ENCODE measurements at places on chromosomes 7 and 10. TPM values are rescaled to one million over a fixed set of nuclear protein-coding genes. Genes with fewer than 3 reads are reported as not detected.

- DNase-seq = peak; percentile 50
Measured at GRCh38 chr10:15571575-15571974, 148.1 kb downstream of the ITGA8 start.

DNA sequence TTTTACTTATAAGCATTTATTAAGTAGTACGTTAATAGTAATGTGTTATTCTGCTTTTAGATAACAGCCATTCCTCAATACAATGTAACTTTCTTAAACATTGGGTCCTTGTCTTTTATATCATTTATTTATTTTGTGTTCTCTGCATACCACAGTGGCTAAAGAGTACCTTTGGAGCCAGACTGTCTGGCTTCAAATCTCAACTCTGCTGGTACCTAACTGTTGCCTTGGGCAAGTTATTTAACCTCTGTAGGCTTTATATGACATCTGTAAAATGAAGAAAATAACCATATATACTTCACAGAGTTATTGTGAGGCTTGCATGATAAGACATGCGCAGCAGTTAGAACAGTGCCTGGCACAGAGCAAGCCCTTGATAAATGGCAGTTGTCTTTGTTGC lies 397.6 kb downstream of the MDFIC start:
- no peak for DNase-seq

DNA sequence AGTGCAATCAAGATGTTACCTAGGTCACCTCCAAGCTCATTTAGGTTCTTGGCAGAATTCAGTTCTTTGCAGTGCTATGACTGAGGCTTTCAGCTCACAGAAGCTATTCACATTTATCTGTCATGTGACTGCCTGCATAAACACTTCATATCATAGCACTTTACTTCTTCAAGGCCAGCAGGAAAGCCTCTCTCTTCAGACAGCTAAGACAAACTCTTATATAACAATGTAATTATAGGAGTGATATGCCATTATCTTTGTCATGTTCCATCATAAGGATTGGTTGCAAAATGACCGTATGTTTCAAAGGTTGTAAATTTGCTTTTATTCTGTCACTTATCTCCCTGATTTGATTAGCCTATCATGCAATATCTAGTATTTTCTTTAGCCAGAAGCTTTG lies 78.8 kb upstream of the TMEM196 start:
- DNase-seq = no peak

GRCh38 chr10:22325272-22326144 lies 4.6 kb downstream of the BMI1 start:
- no peak for DNase-seq

DNA sequence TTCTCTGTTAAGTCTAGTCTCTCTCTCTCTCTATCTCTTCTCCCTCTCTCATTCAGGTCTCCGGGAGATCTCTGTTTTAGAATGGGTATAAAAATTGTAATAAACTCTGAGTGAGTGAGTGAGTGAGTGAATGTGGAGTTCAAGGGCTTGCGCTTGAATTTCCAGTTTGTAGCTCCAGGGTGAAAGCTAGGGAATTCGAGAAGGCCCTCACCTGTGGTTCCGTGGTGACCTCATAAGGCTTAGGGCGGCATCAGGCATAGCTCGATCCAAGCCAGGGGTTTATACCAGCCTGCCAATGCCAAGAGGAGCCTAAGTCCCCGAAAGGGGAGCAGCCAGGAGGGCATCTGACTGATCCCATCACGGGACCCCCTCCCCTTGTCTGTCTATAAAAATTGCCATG lies 456 bp downstream of the AKR1B15 start:
- DNase-seq = no peak

DNA sequence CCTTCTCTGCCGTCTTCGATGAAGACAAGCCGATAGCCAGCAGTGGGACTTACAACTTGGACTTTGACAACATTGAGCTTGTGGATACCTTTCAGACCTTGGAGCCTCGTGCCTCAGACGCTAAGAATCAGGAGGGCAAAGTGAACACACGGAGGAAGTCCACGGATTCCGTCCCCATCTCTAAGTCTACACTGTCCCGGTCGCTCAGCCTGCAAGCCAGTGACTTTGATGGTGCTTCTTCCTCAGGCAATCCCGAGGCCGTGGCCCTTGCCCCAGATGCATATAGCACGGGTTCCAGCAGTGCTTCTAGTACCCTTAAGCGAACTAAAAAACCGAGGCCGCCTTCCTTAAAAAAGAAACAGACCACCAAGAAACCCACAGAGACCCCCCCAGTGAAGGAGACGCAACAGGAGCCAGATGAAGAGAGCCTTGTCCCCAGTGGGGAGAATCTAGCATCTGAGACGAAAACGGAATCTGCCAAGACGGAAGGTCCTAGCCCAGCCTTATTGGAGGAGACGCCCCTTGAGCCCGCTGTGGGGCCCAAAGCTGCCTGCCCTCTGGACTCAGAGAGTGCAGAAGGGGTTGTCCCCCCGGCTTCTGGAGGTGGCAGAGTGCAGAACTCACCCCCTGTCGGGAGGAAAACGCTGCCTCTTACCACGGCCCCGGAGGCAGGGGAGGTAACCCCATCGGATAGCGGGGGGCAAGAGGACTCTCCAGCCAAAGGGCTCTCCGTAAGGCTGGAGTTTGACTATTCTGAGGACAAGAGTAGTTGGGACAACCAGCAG lies 60.4 kb upstream of the BTBD16 start:
- no peak for DNase-seq

GRCh38 chr10:120098232-120098930 lies 205.9 kb downstream of the SEC23IP start:
- no peak for DNase-seq

DNA sequence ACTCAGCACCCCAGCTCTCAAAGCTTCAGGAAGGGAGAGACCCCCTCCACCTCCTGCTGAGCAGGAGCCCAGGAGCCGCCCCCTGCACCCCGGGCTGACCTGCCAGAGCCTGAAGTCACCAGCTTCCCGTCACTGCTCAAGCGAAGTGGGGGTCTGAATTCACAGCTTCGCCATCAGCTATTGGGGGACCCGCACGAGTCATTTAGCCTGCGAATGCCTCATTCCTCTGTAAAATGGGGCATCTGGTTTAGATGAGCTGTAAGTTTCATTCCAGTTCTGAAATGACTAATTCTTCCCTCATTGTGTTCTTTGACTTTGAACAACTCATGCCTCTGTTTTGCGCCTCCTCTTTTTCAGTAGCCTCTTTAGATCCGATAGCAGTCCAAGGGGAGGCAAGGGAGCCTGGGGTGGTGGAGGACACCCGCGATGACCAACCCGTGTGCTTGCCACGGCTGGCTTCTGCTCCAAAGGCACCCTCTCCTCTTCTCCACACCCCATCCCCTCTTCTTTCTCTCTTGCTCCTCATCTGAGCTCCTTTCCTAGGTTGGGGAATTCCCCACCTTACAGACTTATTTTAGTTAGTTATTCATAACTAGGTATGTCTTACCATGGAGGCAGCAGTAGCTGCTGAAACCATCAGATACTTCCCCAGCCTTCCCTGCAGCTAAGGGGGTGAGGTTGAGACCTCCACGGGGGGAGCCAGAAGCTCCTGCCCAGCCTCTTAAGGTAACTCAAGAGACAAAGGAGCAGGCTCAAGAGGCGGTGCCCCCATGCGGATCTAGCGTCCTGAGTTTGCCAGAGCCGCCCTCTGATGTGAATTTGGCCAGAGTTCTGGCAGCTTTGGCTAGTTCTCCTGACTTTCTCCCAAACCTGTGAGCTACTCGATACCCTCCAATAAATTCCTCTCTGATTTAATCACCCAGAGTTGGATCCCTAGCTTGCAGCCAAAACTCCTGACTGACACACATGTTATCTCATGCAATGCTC lies 47.7 kb downstream of the RBM17 start:
- DNase-seq = no peak

DNA sequence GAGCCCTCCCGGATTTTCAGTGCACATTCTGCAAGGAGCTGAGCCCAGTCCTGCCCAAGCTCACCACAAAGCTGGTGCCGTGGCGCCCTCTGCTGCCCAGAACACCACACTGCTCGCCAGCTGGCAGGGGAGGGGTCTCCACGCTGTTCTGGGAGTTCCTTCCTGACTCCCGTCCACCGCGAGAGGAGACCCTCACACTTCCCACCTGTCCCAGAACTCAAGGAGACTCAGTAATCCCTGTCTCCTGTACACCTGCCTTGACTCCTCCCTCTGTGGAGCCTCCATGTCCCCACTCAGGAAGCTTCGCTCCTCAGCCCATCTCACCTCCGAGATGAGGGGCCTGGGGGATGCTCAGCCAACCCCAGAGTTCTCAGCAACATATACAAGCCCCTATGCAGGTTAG lies 11.3 kb downstream of the C10orf105 start:
- DNase-seq = no peak

- DNase-seq = no peak
Measured at GRCh38 chr7:84294847-84295455, 100.4 kb upstream of the SEMA3A start.

DNA sequence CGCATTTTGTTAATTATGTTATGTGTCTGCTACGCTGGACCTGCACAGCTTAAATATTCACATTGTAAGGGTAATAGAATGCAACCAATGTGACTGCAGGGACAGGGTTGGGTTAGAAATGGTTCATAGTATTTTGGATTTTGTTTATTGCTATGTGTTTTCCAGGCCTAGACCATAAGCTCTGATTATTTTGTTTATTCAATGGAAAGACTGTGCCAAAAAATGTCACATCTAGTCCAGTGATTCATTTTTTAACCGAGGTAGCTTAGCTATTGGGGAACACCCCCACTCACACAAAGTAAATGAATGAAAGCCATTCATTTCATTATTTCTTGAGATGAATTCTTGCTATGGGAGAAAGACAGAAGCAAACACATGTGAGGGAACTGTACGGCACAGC lies 516.5 kb upstream of the ANKRD30A start:
- no peak for DNase-seq

- no peak for DNase-seq
Measured at GRCh38 chr7:29975561-29975960, 14.0 kb downstream of the SCRN1 start.

GRCh38 chr10:77756319-77757232 lies 119.0 kb upstream of the KCNMA1 start:
- DNase-seq = peak; percentile 35

DNA sequence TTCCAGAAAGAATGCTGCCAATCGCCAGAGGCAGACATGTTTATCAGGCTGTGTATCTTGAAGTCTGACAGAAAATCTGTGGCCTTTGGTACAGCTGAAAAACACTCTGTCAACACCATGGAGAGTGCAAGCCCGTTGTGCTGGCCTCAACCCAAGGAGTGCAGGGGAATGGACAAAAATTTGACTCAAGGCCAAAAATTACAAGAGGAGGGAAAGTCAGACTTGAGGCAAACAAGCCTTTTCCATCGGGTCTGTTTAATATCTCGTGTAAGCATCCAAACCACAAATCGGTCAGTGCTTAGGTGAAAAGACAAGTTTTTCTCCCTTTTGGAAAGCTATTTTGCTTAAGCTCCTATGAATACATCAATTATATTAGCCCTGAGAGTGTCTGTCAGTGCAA lies 305.3 kb upstream of the NFE2L3 start:
- peak; percentile 55 for DNase-seq

GRCh38 chr10:104577861-104578521 lies 63.1 kb upstream of the SORCS3 start:
- no peak for DNase-seq

- DNase-seq = no peak
Measured at GRCh38 chr10:79058899-79059841, 9.6 kb upstream of the ZMIZ1 start.

DNA sequence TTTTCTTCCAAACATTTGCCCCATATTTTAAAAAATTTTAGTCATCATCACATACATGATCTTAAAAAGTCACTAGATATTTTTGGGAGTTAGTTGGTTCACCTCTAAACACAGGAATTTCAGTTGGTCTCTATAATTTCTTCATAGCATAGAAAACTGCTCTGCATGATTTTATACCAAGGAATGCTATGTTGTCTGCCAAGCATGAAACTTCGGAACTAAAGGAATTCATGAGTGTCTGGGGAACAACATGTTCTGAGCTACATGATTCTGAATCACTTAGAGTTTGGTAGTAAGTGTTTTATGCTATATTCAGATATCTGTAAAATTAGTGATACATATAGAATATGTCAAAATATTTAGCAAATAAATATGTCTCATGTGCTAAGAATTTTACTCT lies 957.8 kb downstream of the GATA3 start:
- DNase-seq = no peak

DNA sequence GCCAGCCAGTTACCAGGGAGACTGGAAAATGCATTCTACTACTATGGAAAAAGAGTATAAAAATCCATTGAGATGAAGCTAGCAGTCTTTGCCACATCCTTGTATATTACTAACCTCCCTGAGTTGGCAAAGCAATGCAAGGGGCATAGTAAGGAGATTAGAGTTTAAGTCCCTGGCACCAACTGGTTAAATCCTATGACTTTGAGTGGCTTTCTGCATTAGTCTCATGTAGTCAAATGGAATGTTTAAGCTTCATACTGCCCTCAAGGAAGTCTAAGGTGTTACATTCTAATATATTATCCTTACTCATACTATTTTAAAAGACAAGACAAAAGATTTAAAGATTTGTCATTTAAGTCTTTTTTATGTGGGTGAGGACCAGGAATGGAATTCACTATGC lies 110.1 kb downstream of the INHBA start:
- DNase-seq = no peak

GRCh38 chr7:103560136-103560535 lies 114.1 kb upstream of the SLC26A5 start:
- no peak for DNase-seq

DNA sequence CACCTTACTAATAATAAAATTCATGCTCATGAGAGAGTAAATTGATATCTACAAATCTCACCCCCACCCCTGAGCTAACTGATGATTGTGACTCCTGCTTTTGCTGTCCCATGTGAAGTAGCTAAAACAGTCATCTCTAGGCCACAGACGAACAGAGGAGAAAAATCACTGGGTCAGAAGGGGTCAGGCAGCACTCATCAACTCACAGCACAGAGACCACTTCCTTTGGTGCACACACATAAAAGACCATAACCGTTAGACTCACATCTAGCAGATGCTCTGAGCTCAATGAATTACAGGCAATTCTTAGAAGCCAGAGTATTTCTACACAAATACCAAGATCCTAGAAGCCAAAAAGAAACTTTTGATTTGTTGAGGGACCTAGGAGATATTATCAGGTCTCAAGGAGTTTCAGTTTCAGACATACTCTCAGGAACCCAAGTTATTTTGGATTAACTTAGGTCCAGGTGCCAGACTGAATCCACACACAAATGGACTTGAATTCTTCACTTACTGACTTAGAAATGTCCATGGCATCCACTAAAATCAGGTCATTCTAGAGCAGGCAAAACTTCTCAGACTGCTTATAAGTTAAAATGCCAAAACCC lies 65.0 kb upstream of the TES start:
- no peak for DNase-seq

Gene COL28A1
- not detected for total RNA-seq

Gene ANAPC16
- total RNA-seq = 59.8 TPM

Gene TMEM140
- total RNA-seq = 13.4 TPM

Gene BMPR1A
- 3.0 TPM for total RNA-seq

Gene AGAP4
- total RNA-seq = 3.1 TPM

Gene CHPF2
- 71.3 TPM for total RNA-seq
